Thyroid gland (tissue), 4 donors: ENCODE measurements at places on chromosomes 5 and 9.

DNA sequence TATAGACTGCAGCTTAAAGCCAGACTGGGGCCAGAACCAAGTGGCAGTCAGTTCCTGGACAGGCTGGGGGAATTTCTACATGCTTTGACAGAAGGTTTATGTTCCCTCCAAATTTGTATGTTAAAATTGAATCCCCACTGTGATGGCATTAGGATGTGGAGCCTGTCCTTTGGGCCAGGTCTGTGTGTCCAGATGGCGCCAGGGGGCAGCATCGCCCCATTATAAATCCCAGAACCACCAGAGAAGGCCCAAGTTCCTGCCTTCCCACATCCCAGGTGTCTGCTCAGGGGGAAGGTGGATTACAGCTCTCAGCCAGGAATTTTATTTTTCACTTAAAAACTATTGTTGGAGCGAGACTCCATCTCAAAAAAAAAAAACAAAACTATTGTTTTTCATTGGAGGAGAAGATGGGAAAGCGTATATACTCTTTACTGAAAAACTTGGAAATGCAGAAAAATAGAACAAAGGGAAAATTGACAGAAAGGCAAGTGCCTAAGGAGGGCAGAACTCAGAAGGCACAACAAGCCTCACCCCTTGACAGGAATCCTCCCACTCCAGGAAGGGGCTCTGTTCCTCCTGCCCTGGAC lies 5.0 kb downstream of the IL3 start:
- H3K4me1 ChIP-seq: no peaks in the 10 kb centered on the region
- H3K27me3 ChIP-seq: no peaks in the 10 kb centered on the region
- no peaks in the 10 kb centered on the region for H3K36me3 ChIP-seq
- DNase-seq: peak; percentile 45

- H3K27ac ChIP-seq: peak overlapping the region; percentile 66
- no peaks in the 10 kb centered on the region for H3K27me3 ChIP-seq
- peak; percentile 64 for DNase-seq
- H3K4me3 ChIP-seq: no peak overlapping the region
- H3K36me3 ChIP-seq: no peaks in the 10 kb centered on the region
These were observed 48.0 kb downstream of the ZNF366 start for GRCh38 chr5:72459089-72459661.

GRCh38 chr9:93209576-93210323 lies 25.8 kb downstream of the WNK2 start:
- no peak overlapping the region for H3K27ac ChIP-seq
- no peaks in the 10 kb centered on the region for H3K27me3 ChIP-seq
- H3K4me1 ChIP-seq: peaks cover 8% of the 10 kb centered on the region
- no peak overlapping the region for H3K4me3 ChIP-seq
- DNase-seq: no peak

DNA sequence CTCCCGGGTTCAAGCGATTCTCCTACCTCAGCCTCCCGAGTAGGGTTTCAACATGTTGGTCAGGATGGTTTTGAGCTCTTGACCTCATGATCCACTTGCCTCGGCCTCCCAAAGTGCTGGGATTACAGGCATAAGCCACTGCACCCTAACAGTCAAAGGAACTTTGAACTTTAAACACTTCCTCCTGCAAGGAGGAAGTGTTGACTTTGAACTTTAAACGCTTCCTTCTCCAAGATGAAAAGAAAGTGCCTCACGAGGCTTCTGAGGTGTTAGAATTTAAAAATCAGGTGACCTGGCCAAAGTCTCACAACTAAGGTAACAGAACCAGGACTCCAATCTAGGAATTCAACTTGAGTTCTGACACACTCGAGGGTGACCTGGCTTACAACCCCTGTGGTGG lies 150.9 kb downstream of the BRINP1 start:
- H3K27me3 ChIP-seq: no peaks in the 10 kb centered on the region
- no peaks in the 10 kb centered on the region for H3K4me1 ChIP-seq
- H3K36me3 ChIP-seq: no peaks in the 10 kb centered on the region
- DNase-seq: no peak
- no peak overlapping the region for H3K27ac ChIP-seq

DNA sequence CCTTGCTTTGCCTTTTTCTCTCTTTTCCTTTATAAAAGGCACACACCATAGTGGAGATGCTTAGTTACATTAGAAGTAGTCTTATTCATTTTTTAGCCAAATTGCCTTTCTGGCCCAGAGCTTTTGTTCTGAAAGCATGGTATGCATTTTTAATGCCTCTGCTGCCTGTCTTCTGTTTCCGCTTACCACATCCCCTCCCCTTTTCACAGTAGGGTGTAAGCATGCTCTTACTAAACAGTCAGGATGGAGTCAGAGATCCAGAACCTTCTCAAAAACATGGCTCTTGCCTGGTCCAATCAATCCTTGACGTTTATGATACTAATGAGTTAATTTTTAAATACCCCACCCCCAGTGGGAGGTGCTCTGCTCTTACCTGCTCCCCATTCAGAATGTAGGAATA lies 22.5 kb downstream of the PPP3R2 start:
- H3K36me3 ChIP-seq: peaks cover 8% of the 10 kb centered on the region
- H3K4me3 ChIP-seq: no peak overlapping the region
- no peak overlapping the region for H3K27ac ChIP-seq
- no peaks in the 10 kb centered on the region for H3K27me3 ChIP-seq
- DNase-seq: no peak
- H3K4me1 ChIP-seq: no peaks in the 10 kb centered on the region

GRCh38 chr9:92639124-92639523 lies 30.8 kb downstream of the IPPK start:
- H3K4me3 ChIP-seq: no peak overlapping the region
- no peak for DNase-seq
- no peaks in the 10 kb centered on the region for H3K27me3 ChIP-seq
- H3K36me3 ChIP-seq: peaks cover 42% of the 10 kb centered on the region
- no peak overlapping the region for H3K27ac ChIP-seq

GRCh38 chr9:4366591-4367330 lies 66.9 kb upstream of the GLIS3 start:
- H3K36me3 ChIP-seq: no peaks in the 10 kb centered on the region
- no peaks in the 10 kb centered on the region for H3K4me1 ChIP-seq
- H3K27ac ChIP-seq: no peak overlapping the region
- peak; percentile 41 for DNase-seq
- no peak overlapping the region for H3K4me3 ChIP-seq
- H3K27me3 ChIP-seq: no peaks in the 10 kb centered on the region

DNA sequence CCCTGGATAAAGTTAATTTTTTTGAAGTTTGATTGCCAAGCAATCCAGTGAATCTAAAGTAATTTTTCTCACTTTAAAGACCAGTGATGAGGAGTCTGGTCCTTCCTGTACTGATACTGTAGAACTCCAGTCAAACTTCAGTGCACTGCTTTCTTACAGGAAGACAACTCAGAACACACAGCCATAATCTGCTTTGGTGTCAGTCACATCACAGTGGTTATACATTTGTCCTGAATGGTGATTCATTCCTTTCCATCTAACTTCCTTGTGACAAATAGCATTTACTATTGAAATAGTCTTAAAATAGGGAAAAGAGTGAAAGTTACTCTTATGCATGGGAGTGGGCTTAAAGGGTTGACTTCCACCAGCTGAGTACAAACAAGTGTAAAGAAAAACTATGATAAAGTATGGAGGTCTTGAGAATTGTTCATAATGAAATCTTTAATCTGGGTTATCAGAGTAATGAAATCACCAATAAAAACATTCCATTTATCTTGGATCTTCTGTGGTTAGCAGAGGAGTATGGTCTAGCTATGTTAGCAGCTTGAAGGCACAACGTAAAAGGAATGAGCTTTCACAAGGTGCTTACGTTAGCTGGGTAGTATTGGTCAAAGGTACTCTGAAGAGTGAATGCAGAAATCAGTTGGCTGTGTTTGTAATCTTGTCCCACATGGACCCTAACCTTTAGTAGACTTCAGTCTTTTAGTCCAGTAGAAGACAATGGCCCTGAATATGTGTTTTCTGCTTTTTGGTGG lies 41.5 kb downstream of the DCP2 start:
- H3K27ac ChIP-seq: no peak overlapping the region
- no peak overlapping the region for H3K4me3 ChIP-seq
- no peaks in the 10 kb centered on the region for H3K27me3 ChIP-seq

- no peaks in the 10 kb centered on the region for H3K27me3 ChIP-seq
- H3K27ac ChIP-seq: no peak overlapping the region
- no peak for DNase-seq
- no peaks in the 10 kb centered on the region for H3K36me3 ChIP-seq
- no peaks in the 10 kb centered on the region for H3K4me1 ChIP-seq
These were observed 9.6 kb upstream of the OR5C1 start for GRCh38 chr9:122779181-122779580.

GRCh38 chr9:134484479-134484878 lies 157.1 kb upstream of the COL5A1 start:
- no peak for DNase-seq
- no peak overlapping the region for H3K27ac ChIP-seq

DNA sequence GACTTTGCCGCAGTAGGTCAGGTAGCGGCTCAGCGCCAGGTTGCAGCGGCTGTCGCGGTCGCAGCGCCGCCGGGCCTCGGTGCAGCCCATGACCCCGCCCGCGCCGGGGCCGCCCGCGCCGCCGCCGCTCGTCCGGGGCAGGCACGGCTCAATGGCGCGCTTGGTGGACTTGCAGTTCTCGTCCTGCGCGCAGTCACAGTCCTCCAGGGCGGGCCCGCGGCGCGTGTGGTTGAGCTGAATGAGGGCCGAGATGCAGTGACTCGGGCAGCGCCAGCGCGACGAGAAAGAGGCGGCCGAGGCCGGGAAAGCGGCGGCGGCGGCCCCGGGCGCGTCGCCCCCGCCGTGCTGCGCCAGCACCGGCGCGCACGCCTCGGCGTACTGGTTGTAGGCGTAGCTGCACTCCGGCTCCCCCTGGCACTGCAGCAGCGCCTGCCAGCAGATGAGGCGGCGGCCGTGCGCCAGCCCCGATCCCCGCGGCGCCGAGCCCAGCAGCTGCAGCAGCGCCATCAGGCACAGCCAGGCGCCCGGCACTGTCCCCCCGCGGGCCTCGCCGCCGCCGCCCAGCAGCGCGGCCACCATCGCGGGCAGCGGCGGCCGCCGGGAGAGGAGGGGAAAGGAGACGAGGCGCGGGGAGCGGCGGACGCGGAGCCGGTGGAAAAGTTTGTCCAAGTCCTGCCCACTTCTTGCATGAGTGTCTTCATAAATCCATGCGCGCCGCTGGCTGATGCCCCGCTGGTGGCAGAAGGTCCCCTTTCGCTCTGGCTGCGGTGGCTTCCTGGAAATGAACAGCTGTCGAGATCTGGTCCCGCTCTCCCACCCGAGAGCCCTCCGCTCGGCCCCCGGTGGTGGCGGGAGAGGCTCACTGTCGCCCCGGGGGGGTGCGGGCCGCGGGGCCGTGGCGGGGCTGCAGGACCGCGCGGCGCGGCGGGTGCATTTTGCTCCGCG lies 833 bp downstream of the GAS1 start:
- H3K27ac ChIP-seq: peak overlapping the region; percentile 89
- peak overlapping the region; percentile 75 for H3K4me3 ChIP-seq
- H3K27me3 ChIP-seq: peaks cover 6% of the 10 kb centered on the region
- DNase-seq: peak; percentile 71
- no peaks in the 10 kb centered on the region for H3K36me3 ChIP-seq

DNA sequence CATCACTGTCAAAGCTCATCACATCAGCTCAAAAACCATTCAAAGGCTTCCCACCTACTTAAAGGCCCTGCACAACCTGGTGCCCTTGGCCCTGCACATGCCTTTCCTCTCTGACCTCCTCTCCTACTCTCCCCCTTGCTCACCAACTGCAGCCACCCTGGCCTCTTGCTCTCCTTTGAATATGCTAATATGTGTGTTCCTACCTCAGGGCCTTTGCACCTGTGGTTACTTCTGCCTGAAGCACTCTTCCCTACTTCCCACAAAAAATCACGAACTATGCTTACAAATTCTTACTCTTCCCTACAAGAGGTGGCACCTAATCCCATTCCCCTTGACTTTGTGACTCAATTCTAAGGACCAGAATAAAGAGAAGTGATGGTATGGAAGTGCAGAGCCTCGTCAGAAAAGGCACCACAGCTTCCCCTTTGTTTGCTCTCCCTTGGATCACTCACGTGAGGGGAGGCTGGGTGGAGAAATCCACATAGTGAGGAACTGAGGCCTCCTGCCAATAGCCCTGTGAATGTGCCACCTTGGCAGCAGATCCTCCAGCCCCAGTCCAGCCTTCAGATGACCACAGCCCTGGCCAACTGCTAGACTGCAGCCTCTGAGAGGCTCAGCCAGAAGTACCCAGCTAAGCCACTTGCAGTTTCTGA lies 3.2 kb upstream of the TMEM171 start:
- H3K36me3 ChIP-seq: no peaks in the 10 kb centered on the region
- peak overlapping the region; percentile 98 for H3K27ac ChIP-seq
- H3K4me1 ChIP-seq: peaks cover 73% of the 10 kb centered on the region
- no peak for DNase-seq
- H3K27me3 ChIP-seq: no peaks in the 10 kb centered on the region
